ENCODE measurements at places on chromosomes 2 and 18.
A peak's percentile ranks its signal among the peaks of the same experiment; 100 is the strongest.

GRCh38 chr18:69599377-69599776, 198.7 kb downstream of the DOK6 start:
- no peak for DNase-seq

- no peak for DNase-seq
Measured at GRCh38 chr18:13369353-13369752, 150.8 kb downstream of the LDLRAD4 start.

DNA sequence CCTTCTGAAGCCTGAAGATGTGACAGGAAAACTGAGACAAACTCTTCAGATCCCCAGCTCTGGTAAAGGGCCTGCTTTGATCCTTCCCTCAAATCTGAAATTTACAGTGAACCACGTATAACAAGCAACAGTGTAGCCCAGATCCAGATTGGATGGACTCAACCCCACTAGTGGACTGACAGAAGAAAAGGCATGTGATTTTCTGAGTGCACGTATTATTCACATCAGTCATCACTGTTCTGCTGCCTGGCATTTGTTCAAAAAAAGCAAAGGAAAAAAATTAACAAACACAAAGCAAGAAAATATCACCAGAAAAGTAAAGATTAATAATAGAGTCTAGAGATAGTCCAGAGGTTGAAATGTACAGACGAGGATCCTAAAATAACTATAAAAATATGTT, 87.6 kb downstream of the CYRIA start:
- no peak for DNase-seq

- DNase-seq = peak; percentile 1
Measured at GRCh38 chr2:121974897-121975661, 219.6 kb downstream of the TSN start.

DNA sequence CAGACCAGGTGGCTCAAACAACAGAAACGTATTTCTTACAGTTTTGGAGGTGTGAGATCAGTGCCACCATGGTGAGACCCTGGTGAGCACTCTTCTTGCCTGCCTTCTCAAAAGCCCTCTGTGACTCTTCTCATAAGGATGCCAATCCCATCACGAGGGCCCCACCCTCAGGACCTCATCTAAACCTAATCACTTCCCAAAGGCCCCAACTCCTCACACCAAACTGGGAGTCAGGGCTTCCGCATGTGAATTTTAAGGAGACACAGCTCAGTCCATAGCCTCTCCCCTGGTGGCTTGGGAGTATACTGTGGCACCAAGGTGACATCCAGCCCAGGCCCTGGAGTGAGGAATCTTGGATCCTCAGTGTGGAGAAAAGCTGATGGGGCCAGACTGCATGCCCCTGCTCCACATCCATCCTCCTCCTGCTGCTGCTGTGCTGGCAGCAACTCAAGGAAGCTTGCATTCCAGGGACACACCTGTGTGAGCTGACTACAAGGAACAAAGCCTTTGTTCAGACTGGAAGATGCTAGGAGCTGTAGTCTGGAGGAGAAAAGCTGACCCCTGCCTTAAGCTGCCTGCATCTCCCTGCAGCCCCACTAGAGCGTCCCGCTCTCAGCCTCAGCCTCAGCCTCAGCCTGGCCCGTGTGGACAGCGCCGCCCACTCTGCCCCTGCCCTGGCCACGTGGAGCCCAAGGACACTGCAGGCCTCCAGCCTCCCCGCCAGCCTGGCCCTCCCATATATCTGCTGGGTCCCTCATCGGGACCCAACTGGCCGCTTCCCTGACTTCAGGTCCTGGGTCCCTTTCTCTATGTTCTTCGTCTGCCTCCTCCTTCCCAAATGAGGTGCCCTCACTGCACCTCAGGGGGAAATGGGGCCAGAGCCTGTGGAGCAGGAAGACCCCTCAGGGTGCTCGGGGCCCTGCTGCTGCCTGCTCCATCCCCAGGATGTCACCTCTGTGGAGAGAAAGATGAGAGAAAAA, 87.8 kb upstream of the RAB6C start:
- no peak for DNase-seq

GRCh38 chr2:17780546-17780945, 26.6 kb downstream of the GEN1 start:
- no peak for DNase-seq

DNA sequence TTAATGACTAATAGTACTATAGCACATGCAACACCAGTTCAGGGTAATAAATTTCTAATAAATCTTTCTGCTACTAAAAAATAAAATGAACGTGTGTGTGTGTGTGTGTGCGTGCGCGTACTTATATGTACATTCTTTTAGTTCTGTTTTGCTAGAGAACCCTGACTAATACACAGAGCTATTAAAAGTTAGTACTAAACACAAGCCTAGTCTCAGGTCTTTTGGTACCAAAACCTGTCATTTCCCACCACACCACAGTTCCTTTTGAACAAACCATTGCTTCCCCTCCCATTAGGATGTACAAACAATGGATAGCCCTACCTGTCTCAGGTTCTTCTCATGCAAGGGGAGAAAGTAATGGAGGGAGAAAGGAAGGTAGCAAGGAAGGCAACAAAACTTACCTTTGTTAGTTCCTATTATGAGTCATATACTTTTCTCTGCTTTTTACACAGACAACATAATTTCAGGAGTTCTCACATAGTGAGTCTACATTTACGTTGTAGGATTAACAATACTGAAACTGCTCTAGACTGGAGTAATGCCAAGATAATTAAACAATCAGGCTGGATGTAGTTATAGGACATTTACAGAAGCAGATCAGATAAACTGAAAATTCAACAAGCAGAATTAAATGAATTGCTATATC, 427.2 kb downstream of the KCNJ3 start:
- DNase-seq = no peak

DNA sequence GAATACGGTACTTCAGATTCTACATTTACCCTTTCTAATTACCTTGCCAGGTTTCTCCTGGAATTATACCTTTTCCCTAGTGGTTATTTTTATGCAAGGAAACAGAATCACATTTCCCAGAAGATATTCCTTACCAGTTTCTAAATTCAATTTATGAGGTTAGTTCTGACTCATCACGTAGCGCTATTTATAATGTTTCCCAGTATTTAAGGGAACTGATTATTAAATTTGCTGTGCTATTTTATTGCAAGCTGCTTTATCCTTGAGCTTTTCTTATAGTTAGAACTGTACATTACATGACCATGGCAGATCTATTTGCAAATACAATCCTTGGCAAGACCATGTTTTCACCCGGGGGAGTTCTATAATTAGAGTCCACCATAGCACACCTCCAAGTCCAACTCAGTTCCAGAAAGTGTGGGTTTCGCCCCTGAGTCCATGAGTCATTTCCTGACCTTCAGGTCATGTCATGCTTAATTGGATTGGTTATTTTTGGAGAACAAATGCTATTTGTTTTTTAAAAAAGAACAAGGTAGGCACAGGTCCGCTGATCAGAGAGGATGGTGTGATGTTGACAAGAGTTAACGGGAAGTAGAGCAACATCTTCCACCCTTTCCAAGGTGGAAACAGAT, 126.6 kb downstream of the ZNF532 start:
- no peak for DNase-seq

DNA sequence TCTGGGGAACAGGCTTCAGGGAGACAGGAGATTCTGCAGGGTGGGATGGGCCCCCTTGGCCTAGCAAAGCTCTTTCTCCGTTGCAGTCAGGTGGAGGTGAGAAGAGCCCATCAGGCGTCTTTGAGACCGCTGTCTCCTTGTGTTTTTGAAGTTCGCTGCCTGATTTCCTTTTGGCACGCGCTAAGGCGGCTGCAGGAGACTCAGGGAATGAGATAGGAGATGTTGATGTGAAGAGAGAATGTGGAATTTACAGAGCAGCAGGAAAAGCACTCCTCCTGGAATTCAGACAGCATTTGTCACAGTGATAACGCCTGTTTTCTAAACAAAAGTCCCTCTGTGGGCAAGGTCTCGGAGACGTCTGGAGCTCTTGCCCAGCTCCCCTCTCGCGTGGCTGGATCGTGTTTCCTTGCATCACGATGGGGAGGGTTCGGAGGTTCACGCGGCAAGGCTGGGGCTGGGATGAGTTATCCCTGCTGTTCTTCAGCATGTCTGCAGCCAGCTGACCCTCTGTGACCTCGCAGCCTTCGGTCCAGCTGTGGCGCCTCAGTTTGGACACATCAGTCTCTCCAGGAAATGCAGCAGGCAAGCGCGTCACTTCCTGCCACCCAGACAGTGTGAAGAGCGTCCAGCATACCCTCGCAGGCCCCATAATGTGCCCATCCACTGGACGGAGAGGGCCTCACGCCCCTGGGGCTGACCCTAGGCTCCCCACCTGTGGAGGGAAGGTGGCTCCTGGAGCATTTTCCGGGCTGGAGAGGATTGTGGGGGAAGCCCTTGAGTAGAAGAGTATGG, 30.2 kb downstream of the GLI2 start:
- DNase-seq = no peak
